ENCODE measurements at places on chromosomes 7 and 10. TPM values are rescaled to one million over a fixed set of nuclear protein-coding genes. Genes with fewer than 3 reads are reported as not detected.

The GOLGA7B gene
- 0.28 TPM for polyA plus RNA-seq

The CALML5 gene
- polyA plus RNA-seq = not detected

The NCOA4 gene
- polyA plus RNA-seq = 254 TPM

DNA sequence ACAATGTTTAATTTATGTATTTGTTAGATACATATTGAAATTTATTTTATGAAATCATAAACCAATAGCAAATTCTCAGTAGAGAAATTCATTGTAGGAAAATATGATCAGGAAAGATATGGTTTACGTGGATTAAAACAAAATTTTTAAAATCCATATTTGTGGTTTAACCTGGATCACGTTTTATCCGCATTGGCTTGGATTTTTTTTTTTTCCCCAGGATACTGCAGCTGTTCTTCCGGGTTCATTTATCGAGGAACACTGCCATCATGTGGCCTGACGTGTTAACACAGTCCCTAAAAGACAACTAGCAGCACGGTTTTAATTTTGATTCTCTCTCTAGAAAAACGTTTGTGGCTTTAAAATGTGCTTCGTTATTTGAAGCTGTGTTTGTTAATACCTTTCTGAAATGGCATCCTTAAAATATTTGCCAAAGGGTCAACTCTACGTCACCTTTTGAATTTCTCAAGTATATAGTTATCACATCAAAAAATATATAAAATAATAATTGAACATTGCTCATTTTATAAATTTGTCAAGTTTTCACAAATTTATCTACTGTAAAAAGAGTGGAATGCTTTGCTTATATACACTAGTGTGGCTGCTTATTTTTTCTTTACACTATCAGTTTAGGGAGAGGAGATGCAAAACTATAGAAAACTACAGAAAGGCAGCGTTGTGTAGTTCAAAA is 8.7 kb upstream of the ASB4 start:
- no peak for DNase-seq

- no peak for DNase-seq
Measured at GRCh38 chr10:72274730-72275350, 1.1 kb downstream of the DDIT4 start.

DNA sequence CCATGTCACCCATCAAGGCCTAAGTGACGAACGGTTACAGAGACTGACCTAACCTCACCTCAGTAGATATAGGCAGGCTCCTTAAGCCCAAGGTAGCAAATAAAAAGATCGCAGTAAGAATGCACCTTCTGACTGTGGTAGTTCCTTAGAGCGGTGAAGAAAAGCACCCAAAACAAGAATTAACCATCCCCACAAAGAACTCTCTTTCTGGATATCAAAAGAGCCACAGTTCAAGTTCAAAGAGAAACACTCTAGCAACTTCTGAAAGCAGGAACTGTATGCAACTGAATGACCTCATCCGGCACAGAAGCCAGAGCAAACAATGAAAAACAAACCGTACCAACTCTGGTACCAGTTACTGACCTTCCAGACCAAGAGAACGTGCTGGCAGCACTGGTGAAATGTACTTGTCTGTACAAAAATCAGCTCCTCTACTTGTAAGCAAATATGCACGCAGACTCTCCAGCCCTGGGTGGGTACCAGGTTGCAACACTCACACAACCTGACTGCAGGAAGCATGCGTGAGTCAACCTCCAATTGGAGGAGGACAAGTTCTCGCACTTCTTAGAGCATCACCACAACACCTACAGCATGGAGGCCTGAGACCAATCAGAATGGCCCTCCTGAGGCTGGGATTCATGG is 202.7 kb downstream of the FAM107B start:
- DNase-seq = no peak

DNA sequence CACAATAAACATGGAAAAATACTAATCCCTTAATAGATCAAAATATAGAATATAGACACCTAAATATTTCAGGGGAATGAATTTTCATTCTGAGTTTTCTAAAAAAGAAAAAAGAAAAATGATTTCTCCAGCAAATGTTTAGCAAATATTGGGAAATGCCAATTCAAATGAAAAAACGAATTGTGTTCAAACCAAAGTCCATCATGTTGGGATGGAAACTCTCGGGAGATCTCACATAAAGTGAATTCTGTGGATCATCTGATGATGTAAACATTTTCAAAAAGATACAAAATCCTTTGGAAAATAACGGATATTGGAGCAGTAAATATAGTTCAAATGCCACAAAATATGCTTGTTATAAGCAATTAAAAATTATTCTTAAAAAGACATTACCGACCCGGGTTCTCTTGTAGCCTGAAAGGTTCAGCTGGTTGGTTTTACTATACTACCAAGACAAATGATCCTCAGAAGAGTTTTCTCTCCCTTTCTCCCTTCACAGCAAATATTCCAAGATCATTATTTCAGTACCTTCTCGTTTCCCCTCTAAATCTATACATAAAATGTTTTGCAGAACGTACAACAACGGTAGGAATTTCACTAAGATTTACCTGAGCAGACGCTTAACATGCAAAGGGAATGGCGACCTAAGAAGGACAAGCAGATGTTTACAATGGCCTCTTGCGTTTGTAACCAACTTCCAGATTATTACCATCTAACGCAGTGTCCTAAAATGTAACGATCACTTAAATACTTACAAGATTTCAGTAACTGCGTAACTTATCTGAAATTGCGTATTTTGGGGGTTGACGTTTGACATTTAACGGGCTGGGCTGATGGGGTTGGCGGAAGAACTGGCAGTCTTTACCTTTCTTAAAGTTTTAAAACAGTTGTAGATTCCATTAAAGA is 2.5 kb downstream of the HOXA13 start:
- no peak for DNase-seq

DNA sequence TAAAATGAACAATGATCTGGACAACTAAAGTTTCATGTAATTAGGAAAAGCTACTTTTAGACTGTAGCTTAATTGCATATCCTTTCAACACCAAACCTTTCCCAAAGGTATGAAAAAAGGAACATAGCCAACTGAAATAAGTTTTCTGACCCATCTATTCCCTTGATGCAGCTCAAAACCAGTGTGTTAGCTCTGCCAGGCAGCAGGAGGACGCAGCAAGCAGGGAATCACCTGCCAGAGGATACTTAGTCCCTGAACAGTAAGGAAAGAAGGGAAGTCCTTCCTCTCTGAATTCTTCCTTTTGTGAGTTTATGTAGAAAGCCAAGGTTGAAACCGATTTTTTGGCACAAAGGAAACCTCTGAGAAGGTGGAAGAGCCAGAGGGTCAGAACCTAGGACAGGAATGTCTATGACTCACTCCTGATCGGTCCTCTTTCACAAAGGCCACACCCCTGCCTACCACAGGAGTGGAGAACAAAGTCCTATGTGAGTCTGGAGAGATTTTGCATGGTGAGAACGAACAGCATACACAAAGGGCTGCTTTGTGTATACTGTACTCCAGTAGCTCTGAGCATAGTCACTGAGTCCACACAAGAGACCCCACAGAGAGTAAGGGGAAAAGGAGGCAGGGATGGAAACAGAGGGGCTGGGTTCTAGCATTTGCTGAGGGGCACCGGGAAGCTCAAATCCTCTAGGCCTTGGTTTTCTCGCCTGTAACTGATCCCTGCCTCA is 68.8 kb upstream of the GSDME start:
- no peak for DNase-seq

DNA sequence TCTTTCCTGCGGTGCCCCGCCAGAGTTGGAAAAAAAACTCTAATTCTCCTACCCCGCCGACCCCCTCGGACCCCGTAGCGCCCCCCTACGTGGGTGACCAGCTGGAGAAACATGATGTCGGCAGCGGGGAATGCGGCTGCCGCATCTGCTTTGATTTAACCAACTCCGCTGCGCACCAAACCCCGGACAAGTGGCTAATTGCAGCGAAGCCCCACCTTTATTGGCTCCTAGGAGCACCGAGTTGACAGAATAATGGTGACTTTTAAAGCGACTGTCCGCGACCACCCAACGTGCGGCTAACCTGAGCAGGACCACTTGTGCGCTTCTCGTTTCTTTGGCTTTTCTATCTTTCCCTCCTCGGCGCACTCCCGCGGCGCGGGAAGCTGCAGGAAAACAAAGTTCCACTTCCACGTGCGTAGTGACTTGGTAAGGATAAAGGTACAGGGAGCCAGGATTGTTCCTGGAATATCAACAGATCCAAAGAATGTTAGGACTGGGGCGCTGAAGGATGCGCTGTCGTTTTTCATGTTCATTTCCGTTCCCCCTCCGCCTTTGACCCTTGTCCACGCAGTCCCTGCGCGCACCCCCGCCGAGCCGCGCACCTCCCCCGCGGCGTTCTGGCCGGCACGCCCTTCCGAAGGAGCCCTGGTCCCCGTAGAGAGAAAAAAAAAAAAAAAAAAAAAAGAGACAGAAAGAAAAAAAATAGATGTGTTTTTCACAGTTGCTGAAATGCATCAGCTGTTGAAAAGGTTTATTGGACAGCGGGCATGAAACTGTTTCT is 1.4 kb downstream of the WNT16 start:
- DNase-seq = no peak

GRCh38 chr7:112266141-112266540 is 59.6 kb downstream of the ZNF277 start:
- no peak for DNase-seq
